Ovary (tissue), 10 donors: ENCODE measurements at places on chromosomes 4 and X.

DNA sequence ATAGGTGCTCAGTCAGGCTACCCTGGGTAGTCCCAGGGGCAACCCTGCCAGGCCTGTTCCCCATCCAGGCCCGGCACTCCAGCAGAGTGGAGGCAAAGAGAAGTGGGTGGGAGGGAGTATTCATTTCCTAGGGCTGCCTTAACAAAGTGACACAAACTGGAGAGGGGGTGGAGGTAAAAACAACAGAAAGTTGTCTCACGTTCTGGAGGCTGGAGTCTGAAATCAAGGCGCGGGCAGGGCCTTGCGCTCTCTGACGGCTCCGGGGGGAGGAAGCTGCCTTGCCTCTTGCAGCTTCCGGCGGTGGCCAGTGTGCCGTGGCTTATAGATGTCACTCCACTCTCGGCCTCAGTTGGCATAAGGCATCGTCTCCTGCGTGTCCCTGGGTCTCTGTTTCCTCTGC, 90.8 kb downstream of the DCTD start:
- DNase-seq: no peak
- no peaks in the 10 kb centered on the region for H3K4me1 ChIP-seq
- no peak overlapping the region for H3K27ac ChIP-seq
- no peaks in the 10 kb centered on the region for H3K36me3 ChIP-seq
- H3K27me3 ChIP-seq: no peaks in the 10 kb centered on the region
- no peak overlapping the region for H3K4me3 ChIP-seq

DNA sequence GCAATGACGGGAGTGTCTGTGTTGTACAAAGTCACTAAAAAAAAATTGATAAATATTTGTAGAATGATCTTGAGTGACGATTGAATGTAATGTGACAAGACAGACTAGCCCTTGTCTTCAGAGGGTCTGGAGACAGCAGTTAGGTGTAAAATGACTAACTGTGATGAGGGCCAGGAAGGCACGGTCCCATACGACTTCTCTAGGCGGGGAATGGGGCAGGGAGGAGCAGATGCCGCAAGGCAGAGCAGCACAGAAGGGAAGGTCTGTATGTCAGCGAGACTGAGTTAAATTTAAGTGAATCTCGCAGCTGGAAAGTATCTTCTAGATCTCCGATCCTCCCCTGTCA, 405 bp downstream of the CENPE start:
- H3K4me1 ChIP-seq: no peaks in the 10 kb centered on the region
- no peak for DNase-seq
- peak overlapping the region; percentile 57 for H3K4me3 ChIP-seq
- H3K27me3 ChIP-seq: no peaks in the 10 kb centered on the region
- H3K36me3 ChIP-seq: no peaks in the 10 kb centered on the region

- no peaks in the 10 kb centered on the region for H3K36me3 ChIP-seq
- H3K27ac ChIP-seq: no peak overlapping the region
- no peak overlapping the region for H3K4me3 ChIP-seq
- H3K4me1 ChIP-seq: peaks cover 2% of the 10 kb centered on the region
- DNase-seq: no peak
- no peaks in the 10 kb centered on the region for H3K27me3 ChIP-seq
Observed at GRCh38 chrX:154327038-154327820, 31.6 kb downstream of the TKTL1 start.

GRCh38 chr4:120158046-120158445, 91.4 kb upstream of the MAD2L1 start:
- DNase-seq: no peak
- H3K36me3 ChIP-seq: no peaks in the 10 kb centered on the region
- H3K4me3 ChIP-seq: no peak overlapping the region
- H3K27ac ChIP-seq: no peak overlapping the region
- no peaks in the 10 kb centered on the region for H3K4me1 ChIP-seq

GRCh38 chr4:54999003-54999402, 126.4 kb downstream of the KDR start:
- H3K36me3 ChIP-seq: no peaks in the 10 kb centered on the region
- H3K27ac ChIP-seq: no peak overlapping the region
- no peaks in the 10 kb centered on the region for H3K27me3 ChIP-seq
- no peak for DNase-seq
- no peak overlapping the region for H3K4me3 ChIP-seq

DNA sequence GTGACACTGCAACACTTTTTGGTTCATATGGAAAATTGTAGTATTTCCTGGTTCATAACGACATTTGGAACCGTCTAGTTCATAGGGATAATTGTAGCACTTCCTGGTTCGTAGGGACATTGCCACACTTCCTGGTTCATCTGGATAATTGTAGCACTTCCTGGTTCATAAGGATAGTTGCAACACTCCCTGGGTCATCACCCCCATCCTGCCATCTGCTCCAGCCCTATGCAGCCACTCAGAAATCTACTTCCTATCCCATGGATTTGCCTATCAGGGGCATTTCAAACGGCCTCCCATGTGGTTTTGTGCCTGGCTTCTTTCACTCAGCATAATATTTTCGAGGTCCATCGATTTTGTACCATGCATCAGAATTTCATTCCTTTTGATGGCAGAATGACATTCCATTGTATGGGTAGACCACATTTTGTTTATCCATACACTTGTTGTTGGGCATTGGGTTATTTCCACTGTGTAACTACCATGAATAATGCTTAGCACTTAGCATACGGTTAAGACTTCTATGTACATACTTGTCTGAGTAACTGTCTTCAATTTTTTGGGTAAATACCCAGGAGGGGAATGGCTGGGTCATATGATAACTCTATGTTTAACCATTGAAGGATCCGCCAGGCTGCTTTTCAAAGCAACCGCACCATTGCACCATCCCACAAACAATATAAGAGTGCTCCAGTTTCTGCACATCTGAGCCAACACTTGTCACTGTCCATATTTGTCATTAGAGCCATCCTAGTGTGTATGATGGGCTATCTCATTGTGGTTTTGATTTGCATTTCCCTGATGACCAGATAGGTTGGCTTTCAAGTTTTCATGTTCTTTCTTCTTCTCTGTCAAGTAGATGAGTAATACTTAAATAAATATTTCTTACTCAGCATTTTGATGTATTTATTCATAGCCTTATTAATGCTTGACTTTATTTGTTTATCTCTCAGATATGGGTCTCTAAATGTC, 58.3 kb upstream of the CD99 start:
- no peak overlapping the region for H3K4me3 ChIP-seq
- no peaks in the 10 kb centered on the region for H3K36me3 ChIP-seq
- H3K4me1 ChIP-seq: no peaks in the 10 kb centered on the region
- H3K27ac ChIP-seq: no peak overlapping the region
- H3K27me3 ChIP-seq: no peaks in the 10 kb centered on the region
- no peak for DNase-seq

- no peaks in the 10 kb centered on the region for H3K4me1 ChIP-seq
- DNase-seq: no peak
- H3K36me3 ChIP-seq: no peaks in the 10 kb centered on the region
- H3K4me3 ChIP-seq: no peak overlapping the region
- no peaks in the 10 kb centered on the region for H3K27me3 ChIP-seq
Observed at GRCh38 chr4:11566444-11567022, 137.8 kb upstream of the HS3ST1 start.

DNA sequence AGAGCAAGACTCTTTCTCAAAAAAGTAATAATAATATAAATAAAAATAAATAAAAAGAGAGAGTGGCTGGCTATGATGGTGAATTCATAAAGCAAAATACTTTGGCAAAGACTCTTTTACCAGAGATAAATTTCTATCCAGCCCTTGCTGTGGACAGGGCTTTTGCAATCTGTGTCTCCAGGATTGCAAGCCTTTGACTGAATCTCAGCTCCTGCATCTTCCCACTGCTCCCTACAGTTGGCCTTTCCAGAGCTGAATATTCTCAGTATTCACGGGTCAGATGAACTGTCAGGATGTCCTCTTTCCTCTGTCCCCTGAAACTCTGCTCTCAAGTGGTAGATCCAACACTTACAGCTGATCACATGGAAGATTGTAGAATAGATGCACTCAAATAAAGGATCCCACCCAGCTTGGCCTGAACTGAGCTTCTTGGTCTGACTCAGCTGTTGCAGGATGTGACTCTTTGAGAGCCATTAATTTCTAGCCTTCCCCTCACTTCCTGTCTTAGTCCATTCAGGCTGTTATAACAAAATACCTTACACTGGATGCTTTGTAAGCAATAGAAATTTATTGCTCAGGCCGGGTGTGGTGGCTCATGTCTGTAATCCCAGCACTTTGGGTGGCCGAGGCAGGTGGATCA, 123.4 kb upstream of the GUCY1A1 start:
- no peaks in the 10 kb centered on the region for H3K27me3 ChIP-seq
- no peak overlapping the region for H3K4me3 ChIP-seq
- H3K27ac ChIP-seq: no peak overlapping the region
- H3K36me3 ChIP-seq: no peaks in the 10 kb centered on the region

- peak; percentile 36 for DNase-seq
- no peak within 1 kb of the TSS for H3K27ac ChIP-seq
- peaks cover 3% of the 10 kb centered on the region for H3K4me1 ChIP-seq
- no peaks in the 10 kb centered on the region for H3K27me3 ChIP-seq
Observed at GRCh38 chr4:76897536-76898384, at the start of gene SOWAHB. Gene SOWAHB, minus strand, starts transcription at chr4:76898144. Its CDS starts 295 bp downstream, at chr4:76897849.

GRCh38 chr4:7771541-7772507, 167.8 kb downstream of the AFAP1 start:
- peak overlapping the region; percentile 56 for H3K27ac ChIP-seq
- peaks cover 3% of the 10 kb centered on the region for H3K4me1 ChIP-seq
- H3K36me3 ChIP-seq: no peaks in the 10 kb centered on the region
- DNase-seq: no peak

- H3K36me3 ChIP-seq: no peaks in the 10 kb centered on the region
- H3K27ac ChIP-seq: no peak overlapping the region
- no peaks in the 10 kb centered on the region for H3K4me1 ChIP-seq
- no peaks in the 10 kb centered on the region for H3K27me3 ChIP-seq
Observed at GRCh38 chr4:164512124-164512523, 241.8 kb upstream of the SMIM31 start.

- DNase-seq: no peak
- no peak overlapping the region for H3K4me3 ChIP-seq
- no peaks in the 10 kb centered on the region for H3K4me1 ChIP-seq
- no peaks in the 10 kb centered on the region for H3K27me3 ChIP-seq
- no peaks in the 10 kb centered on the region for H3K36me3 ChIP-seq
Observed at GRCh38 chr4:88623097-88623496, 30.8 kb downstream of the HERC3 start.

GRCh38 chr4:102036016-102036415, 245.5 kb downstream of the BANK1 start:
- H3K4me1 ChIP-seq: no peaks in the 10 kb centered on the region
- H3K27ac ChIP-seq: no peak overlapping the region
- no peaks in the 10 kb centered on the region for H3K36me3 ChIP-seq
- H3K4me3 ChIP-seq: no peak overlapping the region
- DNase-seq: no peak
- H3K27me3 ChIP-seq: no peaks in the 10 kb centered on the region

GRCh38 chr4:60404027-60404426, 796.1 kb upstream of the ADGRL3 start:
- H3K36me3 ChIP-seq: no peaks in the 10 kb centered on the region
- no peak overlapping the region for H3K4me3 ChIP-seq
- H3K27ac ChIP-seq: no peak overlapping the region
- H3K4me1 ChIP-seq: no peaks in the 10 kb centered on the region
- no peaks in the 10 kb centered on the region for H3K27me3 ChIP-seq

DNA sequence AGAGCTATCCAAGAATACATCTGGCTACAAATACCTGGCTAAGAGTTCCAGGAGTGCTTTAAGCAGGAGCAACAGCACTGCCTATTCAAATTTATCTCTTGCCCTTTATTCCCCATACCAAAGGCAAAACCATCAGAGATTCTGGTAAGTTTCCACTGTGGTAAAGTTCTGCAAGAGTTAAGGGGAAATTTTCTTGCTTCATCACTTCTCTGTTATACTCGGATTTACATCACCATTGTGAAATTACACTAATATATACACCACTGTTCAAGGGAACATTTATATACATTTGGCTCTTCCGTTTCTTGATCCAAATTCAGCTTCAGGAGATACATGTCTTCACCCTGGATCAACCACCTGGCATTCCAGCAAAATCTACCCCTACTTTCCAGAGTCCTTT, 70.8 kb upstream of the PTPN13 start:
- no peak overlapping the region for H3K4me3 ChIP-seq
- no peaks in the 10 kb centered on the region for H3K4me1 ChIP-seq
- no peak overlapping the region for H3K27ac ChIP-seq
- no peaks in the 10 kb centered on the region for H3K36me3 ChIP-seq
- no peaks in the 10 kb centered on the region for H3K27me3 ChIP-seq
- DNase-seq: no peak

DNA sequence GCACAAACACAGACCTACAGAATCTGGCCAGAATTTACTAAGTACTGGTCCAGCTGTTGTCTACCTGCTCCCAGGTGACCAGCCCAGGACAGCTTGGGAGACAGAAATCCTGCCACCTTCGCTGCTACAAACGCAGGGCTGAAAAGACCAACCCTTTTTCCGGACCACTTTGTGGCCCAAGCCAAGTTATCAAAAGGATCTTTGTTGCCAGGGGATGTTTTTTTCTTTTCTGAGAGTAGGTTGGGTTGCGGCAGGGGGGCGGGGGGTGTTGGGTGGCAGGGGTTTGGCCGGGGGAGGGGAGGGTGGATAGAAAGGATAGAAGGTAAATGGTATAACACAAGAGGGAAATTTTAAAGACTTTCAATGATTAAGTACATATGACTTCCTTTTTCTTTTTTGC, 63.4 kb downstream of the STOX2 start:
- no peaks in the 10 kb centered on the region for H3K27me3 ChIP-seq
- H3K4me3 ChIP-seq: no peak overlapping the region
- no peaks in the 10 kb centered on the region for H3K4me1 ChIP-seq
- no peak for DNase-seq
- no peaks in the 10 kb centered on the region for H3K36me3 ChIP-seq

- H3K27ac ChIP-seq: no peak overlapping the region
- no peaks in the 10 kb centered on the region for H3K4me1 ChIP-seq
- H3K36me3 ChIP-seq: no peaks in the 10 kb centered on the region
- H3K27me3 ChIP-seq: no peaks in the 10 kb centered on the region
- DNase-seq: no peak
Observed at GRCh38 chr4:19472666-19473065, 779.0 kb upstream of the SLIT2 start.

DNA sequence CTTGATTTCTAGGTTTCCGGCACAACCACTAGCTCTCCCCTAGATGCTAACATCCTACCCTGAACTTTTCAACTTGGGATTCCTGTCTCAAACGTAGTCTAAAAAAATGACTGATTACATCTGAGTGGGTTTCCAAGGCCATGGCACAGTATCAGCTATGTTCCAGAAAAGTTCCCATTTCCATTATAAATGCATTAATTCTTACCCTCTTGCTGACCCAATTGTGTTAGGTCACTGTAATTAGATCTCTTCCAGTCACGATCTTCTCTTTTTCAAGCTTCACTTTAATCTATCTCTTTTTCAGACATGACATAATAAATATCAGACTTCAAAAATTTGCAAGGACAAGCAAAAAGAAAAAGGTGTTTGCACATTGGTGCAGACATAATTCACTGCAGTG, 50.6 kb upstream of the PDE5A start:
- no peaks in the 10 kb centered on the region for H3K27me3 ChIP-seq
- H3K27ac ChIP-seq: no peak overlapping the region
- H3K36me3 ChIP-seq: no peaks in the 10 kb centered on the region
- no peak for DNase-seq
- no peaks in the 10 kb centered on the region for H3K4me1 ChIP-seq

- no peak overlapping the region for H3K4me3 ChIP-seq
- peaks cover 6% of the 10 kb centered on the region for H3K4me1 ChIP-seq
- H3K27ac ChIP-seq: no peak overlapping the region
- H3K36me3 ChIP-seq: no peaks in the 10 kb centered on the region
Observed at GRCh38 chrX:13167481-13168231, 123.2 kb upstream of the FAM9C start.
